ENCODE measurements at places on chromosomes 5 and 9.

- DNase-seq = no peak
These were observed 166.8 kb downstream of the TRPM3 start for GRCh38 chr9:70954596-70955143.

GRCh38 chr5:123300266-123300665, 122.9 kb downstream of the CEP120 start:
- no peak for DNase-seq

- no peak for DNase-seq
These were observed 91.5 kb upstream of the CDKN2B start for GRCh38 chr9:22100626-22101025.

- no peak for DNase-seq
These were observed 444.0 kb upstream of the ZNF608 start for GRCh38 chr5:125190232-125191087.

DNA sequence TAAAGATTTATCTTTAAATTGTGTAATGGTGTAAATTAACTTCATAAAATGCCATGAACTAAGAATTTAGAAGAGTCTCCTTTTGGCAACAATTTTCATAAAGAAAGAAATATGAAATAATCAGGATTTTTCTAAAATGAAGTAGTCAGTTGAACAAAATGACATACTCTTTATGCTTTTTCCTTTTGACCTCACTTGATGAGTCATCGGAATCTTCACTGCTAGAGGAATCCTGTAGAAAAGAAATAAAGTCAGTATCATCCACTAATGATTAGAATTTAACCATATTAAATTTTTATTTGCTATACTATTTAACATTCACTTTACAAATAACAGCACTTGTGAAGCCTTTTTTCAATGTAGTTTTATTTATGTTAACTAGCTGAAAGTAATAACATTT, 26.1 kb downstream of the CHD1 start:
- no peak for DNase-seq

DNA sequence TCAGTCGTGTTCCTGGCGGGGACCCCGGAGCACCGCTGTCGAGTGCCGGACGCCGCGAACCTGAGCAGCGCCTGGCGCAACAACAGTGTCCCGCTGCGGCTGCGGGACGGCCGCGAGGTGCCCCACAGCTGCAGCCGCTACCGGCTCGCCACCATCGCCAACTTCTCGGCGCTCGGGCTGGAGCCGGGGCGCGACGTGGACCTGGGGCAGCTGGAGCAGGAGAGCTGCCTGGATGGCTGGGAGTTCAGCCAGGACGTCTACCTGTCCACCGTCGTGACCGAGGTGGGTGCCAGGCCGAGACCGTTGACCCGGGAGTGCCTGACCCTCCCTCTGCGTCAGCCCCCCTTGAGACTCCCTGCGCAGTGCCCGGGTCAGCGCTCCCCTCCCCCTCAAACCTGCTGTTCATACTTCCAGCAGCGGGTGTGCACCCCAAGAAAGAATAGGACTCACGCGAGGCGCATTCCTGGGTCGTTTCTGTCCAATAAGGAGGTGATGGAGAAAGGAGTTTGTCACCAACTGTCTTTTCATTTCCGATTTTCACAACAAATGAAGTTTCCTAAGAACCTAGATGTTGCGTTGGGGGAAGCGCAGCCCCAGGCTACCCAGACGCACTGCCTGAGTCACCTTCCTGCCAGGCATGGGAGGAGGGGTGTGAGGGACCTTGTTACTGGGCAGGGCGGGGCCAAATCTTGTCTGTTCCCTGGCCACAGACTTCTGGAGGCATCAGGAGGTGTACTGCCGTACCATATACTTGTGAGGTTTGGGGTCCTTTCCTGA, 722 bp downstream of the SLC22A4 start:
- peak; percentile 65 for DNase-seq

DNA sequence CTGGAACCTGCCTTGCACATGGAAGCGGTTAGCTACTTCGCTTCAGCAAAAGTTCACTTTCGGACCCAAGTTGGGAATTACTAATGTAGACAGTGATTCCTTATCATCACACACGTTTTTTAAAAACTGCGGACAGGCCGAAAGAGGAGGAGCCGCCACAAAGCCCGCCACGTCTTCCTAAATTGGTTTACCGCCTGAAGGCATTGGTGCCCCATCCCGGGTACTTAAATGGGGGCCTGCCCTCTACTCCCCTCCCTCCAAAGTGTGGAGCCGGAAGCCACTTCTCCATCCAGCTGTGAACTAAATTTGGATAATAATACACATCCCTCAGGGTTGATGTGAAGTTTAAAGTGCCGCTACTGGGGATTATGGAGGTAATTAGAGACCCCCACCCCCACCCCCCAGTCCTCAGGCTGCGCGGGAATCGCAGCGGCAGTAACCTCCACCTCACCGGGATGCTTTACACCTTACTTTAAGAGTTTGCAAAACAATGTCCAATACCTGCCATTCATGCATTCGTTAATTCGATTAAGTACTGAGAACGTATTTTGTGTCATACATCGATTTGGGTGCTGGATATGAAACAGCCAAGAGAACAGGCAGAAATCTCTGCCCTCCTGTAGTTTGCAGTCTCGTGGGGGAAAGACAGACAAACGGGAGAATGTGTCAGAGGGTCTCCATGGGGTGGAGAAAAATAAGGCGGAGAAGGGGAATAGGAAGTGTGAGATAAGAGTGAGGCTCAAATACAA, 937 bp upstream of the MACROH2A1 start:
- no peak for DNase-seq

GRCh38 chr5:145990170-145990569, 53.8 kb downstream of the SH3RF2 start:
- DNase-seq = no peak

GRCh38 chr9:134989206-134990065, 71.7 kb upstream of the FCN1 start:
- DNase-seq = no peak

DNA sequence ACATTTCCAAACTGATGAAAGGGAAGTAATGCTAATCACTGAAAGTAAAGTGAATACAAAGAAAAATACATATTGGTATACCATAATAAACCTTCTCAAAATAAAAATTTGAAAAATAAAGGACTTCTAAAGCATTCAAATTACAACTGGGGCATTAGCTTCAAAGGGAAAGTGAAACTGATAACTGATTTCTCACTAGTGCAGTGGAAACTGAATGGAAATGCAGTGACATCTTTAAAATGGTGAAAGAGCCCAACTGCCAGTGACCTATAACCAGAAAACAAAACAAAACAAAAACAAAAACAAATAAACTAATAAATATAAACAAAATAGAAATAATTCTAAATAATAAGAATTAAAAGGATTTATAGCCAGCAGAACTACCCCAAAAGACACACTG, 297.5 kb upstream of the GRIN3A start:
- no peak for DNase-seq

DNA sequence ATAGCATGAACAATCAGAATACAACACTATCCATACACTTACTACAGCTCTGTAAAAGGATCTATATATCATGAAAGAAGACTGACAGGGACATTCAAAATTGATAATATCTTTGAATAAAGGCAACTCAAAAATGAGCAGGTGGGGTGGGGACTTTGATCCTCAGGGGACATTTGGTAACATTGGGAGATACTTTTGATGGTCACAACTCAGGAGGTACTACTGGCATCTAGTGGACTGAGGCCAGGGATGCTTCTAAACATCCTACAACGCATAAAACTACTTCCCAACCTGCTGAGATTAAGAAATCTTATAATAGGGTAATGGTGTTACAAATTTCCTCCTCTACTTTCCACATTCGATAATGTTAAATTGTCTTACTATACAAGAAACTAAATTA, 243.9 kb downstream of the ARL15 start:
- no peak for DNase-seq

DNA sequence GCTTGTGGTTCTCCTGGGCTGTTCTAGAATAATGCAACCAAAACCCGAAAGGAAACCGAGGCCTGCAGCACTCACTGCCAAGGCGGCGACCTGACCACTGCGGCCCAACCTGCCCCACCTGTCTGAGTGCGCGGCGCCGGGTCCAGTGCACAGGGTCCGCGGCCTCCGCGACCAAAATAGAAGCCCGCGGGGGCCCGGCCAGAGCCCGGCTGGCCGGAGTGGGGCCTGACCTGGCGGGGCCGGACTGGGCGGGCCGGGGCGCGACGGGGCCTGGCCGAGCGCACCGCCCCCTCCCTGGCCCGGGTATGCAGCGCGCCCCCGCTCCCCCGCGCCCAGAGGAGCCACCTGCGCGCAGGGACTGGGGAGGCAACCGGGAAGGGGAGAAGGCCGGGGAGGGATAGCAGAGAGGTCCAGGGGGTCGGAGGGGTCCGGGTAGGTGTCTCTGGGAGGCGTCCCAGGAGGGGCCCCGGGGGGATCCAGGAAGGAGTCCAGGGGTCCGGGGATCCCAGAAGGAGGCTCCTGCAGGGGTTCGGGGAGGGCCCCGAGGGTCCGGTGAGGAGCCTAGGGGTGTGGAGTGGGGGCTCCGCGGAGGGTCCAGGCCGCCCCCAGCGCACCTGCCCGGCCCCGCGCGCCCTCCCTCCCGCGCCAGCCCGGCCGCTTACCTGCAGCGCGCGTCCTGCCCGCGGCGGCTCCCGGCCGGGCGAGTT, 503 bp downstream of the SEMA4D start:
- no peak for DNase-seq

DNA sequence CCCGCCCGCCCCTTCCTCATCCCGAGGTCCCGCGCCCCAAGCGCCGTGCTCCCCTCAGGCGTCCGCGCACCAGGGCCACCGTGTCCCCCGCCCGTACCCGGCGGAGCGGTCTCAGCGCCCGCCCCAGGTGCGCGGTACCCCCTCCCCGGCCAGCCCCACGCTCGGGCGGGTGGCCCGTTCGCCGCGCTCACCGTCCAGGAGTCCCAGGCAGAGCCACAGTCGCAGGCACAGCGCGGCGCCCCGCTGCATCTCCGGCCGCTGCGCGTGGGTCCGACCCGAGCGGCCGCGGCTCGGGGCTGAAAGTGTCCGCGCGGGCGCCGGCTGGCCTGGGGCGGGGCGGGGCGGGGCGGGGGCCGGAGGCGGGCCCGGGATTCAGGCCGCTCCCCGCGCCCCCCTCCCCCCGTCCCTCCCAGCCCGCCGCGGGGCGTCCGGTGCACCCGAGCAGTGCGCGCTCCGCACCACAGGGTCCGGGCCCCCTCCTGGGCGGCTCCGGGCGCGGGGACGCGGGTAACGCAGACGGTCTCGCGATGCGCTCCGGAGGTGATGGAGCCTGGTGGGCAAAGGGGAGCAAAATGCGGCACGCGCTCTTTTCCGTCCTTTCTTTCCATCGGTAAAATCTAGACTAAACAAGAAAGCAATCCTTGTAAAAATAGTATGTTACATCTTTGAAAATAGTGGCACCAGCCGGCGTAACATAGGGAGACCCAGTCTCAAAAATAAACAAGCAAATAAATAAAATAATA, at the start of gene FLT4:
FLT4 (minus strand) TSS at position 304 of the 743 bp plus-strand sequence; CDS start at position 249, 55 bp downstream.
- no peak for DNase-seq

Measured in activated T-cell treated with anti-CD3 and anti-CD28 coated beads for 4 hours (primary cell).